ENCODE measurements at places on chromosomes 16 and 17.

GRCh38 chr17:2871720-2872119 is 75.5 kb downstream of the RAP1GAP2 start:
- DNase-seq: no peak

DNA sequence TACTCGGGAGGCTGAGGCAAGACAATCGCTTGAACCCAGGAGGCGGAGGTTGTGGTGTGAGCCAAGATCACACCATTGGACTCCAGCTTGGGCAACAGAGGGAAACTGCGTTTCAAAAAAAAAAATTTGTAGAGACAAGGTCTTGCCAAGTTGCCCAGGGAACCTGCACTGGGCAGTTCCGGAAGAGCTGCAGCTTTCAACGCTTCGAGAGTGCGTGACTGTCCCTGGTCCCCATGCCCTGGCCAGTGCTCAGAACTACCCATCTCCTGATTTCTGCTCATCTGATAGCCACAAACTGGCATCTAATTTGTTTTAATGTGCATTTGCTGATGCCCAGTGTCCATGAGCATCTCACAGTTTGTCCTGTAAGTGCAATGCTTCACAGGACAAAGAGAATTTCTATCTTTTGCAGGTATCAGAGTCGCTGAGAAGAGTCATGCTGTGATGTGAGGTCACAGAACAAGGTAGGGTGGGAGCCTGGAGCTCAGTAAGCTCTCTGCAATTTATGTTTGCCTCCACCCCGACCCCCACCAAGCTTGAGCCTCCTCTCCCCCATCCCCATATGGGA is 3.9 kb downstream of the ACTG1 start:
- DNase-seq: no peak

DNA sequence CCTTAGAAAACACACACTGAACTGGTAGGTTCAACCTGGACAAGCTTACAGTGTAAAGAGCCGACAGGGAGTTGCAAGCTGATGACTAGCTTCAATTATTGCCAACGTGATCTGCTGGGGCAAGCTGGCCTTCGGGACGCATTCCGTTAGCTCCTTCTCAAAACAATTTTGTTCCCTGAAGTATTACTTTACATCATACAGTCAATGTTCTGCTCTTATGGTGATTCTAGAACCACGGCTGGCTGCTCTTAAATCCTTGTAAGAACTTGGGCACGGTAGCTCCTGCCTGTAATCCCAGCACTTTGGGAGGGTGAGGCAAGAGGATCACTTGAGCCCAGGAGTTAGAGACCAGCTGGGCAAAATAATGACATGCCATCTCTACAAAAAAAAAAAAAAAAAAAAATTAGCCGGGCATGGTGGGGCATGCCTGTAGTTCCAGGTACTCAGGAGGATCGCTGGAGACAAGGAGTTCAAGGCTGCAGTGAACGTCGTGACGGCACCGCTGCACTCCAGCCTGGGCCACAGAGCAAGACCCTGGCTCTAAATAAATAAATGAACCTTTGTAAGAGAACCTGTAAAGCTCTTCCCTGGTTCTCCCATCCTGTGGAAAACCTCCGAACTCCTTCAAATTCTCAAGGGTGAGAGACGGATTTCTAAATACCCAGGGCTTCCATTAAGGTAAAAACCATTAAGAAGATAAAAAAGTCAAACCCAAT is 2.0 kb downstream of the CDIP1 start:
- no peak for DNase-seq

- peak; percentile 89 for DNase-seq
Observed at GRCh38 chr17:72338847-72339790, 218.3 kb downstream of the SOX9 start.

DNA sequence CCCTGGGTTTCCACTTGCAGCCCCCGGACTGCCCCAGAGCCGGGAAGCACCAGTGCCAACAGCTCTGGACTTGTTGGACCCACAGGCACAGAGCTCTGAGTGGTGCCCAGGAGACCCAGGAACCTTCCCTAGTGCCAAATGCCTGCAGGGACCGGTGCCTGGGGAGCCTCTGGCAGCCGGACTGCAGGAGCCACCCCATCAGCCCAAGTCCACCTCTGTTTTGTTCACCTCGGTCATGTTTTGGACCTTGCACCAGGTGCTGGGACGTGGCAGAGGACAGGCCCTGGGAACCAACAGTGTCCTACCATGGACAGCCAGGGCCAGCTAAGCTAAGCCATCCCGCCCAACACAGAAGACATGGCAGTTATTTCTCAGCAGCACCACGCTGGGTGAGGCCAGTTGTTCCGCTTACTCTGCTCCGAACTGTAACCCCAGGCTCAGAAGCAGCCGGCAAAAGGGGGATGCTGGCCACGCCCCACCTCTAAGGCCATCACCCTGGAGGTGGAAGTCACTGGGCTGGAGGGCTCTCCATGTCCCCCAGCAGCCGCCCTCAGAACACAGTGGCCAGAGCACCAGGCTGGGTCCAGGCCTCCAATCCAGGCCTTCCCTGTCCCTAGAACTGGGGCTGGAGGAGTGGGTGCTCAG is 79.8 kb downstream of the AMFR start:
- no peak for DNase-seq

DNA sequence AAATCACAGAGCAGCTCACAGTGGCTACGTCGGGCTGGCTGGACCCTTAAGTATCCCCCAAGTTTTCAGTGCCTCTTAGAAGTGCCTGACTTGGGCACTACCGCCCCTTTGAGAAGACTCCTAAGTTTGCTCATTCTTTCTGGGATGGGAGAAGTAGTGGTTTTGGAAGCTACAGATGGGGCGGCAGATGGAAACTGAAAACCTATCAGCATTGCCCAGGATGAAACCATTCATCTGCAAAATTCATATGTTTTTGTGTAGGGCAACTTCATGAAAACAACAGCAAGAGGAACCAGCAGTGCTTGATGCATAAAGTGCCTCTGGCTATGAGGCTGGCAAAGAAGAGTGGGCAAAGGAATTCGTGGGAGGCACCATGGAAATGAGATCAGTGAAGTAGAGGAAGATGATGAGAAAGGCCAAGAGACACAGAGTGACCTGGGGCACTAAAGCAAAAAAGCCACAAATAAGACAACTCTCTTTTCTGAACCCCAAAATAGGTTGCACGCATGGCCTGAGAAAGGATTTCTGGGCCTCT is 277.1 kb downstream of the XYLT1 start:
- DNase-seq: no peak

DNA sequence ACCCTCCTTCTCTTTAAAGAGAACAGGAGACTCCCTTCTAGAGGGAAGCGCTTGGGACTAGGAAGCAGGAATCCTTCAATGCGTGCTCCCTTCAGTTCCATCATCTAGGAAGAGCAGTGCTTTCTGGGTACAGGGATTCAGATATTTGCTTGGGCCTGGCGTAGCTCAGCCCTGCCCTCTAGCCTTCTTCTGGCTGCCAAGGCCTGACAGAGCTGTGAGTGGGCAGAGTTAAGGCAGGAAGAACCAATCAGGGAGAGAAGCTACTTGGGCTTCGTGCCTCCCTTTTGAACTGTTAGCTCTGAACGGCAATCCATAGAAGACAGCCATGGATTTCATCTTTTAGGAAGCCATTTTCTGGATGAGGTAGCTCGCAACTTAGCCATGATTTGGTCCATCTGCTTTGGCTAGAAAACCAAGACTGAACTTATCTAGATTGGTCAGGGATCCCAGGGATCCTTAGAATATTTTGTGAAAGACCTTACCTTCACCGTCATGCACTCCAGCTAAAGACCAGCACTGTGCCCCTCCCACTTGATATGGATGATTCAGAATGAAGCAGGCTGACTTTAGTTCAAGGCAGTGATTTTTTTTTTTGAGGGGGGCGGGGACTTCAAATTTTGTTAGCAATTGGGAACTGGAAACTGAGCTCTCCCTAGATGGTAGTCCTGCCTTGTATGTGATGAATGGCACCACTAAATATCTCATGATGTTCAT is 2.5 kb upstream of the CORO6 start:
- no peak for DNase-seq

All from kidney capillary endothelial cell (primary cell).